ENCODE measurements at places on chromosomes 5 and 9.

GRCh38 chr5:131945551-131946168, at the start of gene MEIKIN:
MEIKIN (minus strand) TSS chr5:131945663; CDS start chr5:131945505, 158 bp downstream.
- DNase-seq: no peak

DNA sequence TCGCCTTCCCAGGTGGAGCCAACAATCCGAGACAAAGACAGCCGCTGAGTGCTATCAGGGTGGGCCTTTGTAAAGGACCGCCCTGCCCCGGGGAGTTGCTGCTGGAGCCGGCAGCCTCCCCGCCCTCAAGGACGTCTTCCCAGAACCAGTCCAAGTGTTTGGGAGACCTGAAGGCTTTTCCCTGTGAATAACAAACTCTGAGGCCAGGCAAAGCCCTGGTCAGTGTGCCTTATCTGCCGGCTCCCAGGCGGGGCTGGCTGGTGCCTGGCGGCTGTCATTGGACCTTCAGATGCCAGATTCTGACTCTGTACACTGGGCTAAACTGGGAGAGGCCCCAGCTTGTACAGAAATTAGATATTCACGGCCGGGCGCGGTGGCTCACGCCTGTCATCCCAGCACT, 2.1 kb downstream of the SLC9A3 start:
- DNase-seq: no peak

DNA sequence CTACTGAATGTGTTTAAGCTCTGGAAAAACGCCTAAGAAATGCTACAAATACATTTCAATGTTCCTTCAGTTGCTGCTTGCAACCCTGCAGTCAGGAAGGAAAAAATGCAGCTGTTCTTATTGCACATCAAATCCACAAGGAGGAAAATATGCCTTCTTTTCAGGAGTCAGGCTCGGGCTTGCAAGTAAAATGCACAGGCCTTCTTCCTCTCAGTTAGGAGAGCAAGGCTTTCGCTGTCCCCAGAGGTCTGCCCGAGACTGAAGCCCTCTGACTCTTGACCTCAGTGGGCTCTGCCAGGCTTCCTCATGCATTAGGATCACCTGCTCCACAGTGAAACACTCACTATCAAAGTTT, 899 bp upstream of the SHC3 start:
- DNase-seq: no peak

DNA sequence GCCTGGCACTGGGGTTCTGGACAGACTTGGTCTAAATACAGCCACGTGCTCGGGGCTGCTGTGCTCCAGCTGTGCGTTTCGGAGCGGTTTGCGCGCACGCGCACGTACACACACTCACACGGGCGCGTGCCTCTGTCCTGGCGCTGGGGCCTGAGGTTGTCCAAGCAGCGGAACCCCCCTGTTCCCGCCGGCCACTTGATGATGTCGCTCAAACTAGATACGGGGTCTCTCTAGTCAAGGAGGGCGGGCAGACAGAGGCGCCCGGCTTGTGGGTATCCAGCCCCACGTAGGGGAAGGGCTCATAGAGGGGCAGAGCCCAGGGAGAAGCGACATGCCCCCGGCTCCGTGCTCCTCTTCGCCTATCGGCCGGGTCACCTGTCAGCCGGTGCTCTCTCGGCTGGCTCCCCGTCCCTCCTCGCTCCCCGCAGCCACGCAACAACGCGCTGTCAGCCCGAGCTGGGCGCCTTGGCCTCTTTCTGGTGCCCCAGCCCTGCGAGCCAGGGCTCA, 8.9 kb downstream of the NR2F1-AS1 start:
- DNase-seq: no peak

GRCh38 chr5:175447571-175447970, 3.6 kb upstream of the DRD1 start:
- DNase-seq: no peak

GRCh38 chr5:78591138-78591612, 57.4 kb downstream of the LHFPL2 start:
- no peak for DNase-seq

DNA sequence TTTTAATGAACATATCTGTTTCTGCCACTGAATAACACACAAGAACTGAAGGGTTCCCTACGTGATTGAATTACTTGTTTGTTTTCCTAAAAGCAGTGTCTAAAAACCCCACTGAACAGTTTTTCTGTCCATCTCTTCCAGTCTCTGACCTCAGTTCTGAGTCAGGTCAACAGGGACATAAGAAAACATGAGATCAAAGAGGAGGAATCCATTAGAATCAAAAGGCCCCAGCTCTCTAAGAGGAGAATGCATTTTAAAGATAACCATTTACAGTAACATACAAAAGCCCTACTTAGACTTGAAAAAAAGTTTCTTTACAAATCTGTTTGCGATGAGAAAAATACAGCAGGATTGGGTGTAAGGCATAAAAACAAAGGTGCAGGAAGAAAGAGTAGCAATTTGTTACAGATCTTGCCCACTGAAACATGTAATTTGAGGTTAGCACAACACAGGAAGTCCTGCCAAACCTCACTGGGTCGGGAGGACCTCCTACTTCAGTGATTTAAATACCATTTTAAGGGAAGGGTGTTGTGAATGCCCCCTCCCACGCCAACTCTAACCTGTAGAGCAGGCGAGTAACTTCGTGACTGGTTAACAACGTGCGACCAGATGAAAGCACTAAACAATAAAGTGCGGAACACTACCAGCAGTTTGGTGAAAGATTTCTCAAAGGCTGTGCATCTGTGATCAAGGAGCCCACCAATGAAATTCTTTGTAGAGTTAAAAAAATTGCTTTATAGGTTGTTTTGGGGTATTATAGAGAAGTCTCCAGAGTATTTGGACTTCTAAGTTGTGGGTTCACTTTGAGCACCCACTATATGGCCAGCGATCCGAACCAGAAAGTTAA, 1.3 kb downstream of the QSOX2 start:
- DNase-seq: no peak

DNA sequence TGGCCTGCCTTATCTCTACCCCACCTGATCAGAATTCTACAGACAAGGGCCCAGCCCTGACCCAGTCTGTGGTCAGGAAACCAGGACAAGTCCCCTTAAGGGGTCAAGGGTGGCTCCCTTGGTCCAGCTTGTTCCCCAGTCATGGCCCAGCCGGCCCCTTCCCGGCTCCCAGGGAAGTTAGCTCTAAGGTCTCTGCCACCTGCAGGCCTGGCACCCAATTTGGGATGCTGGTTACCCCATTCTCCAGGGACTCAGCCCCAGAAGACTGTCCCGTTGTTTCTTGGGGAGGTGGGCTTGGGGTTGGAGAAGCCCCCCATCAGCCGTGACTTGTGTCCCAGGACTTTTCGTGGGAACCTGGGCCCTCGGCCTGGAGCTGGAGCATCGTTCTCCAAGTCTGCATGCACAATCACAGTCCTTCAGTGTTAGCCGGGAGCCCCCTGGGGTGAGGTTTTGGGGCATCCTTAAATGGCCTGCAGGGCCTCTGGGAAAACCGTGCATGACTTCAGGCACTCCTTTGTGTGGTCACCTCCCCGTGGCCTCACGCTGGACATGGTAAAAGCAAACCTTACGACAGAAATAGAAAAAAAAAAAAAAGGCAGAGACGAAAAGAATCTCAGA, 150.8 kb upstream of the PHYKPL start:
- no peak for DNase-seq

GRCh38 chr9:26850995-26851394, 41.6 kb downstream of the CAAP1 start:
- no peak for DNase-seq

DNA sequence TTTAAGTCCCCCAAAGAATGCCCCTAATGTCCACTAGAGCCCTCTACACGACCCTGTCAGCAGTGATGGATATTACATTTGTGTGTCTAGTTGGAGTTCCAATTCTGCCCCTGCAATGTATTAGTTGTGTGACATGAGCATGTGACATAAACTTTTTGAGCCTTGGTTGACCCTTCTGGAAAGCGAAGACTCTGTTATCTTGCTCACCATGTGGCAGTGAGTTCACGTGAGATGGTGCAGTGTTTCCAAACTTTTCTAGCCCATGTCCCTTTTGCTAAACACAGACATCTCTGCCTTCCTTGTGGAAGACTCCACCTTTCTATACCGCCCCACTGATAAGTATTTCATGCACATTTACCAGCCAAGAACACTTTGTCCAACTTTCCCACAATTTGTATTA, 87.0 kb upstream of the BOD1 start:
- no peak for DNase-seq

GRCh38 chr5:144731786-144732185, 561.1 kb downstream of the KCTD16 start:
- DNase-seq: no peak

DNA sequence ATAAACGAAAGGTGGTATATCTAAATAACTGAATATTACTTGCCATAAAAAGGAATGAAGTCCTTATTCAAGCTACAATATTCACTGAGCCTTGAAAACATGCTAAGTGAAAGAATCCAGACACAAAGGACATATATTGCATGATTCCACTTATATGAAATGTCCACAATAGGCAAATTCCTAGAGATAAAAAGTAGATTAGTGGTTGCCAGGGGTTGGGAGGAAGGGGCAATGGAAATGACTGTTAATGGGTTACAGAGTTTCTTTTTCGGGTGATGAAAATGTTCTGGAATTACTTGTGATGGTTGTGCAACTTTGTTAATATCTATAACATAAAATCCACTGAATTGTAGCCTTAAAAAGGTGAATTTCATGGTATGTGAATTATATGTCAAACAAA, 227.1 kb upstream of the TRIM32 start:
- no peak for DNase-seq

DNA sequence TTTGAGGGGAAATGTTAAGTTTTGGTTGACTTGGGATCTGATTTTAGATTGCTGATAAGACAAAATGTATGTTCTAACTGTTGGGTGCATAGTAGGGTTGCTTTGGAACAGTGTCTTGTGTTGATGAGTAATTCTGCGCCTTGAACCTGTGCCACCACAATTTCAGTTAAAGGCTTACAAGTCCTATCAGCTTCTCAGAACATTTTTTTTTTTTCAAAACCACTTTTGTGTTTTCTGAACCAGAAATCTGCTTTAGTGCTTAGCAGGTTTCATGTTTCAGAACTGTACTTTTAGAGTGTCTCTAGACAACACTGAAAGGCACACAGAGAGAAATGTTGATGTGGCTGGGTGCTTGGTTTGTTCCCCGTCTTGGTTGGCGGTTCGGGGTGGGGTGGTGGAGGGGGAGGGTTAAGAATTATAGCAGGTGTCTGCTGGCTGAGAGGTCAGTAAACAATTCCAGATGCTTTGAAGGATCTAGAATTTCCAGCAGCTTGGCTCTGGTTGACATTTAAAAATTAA, 84.6 kb downstream of the ANKRD55 start:
- no peak for DNase-seq

DNA sequence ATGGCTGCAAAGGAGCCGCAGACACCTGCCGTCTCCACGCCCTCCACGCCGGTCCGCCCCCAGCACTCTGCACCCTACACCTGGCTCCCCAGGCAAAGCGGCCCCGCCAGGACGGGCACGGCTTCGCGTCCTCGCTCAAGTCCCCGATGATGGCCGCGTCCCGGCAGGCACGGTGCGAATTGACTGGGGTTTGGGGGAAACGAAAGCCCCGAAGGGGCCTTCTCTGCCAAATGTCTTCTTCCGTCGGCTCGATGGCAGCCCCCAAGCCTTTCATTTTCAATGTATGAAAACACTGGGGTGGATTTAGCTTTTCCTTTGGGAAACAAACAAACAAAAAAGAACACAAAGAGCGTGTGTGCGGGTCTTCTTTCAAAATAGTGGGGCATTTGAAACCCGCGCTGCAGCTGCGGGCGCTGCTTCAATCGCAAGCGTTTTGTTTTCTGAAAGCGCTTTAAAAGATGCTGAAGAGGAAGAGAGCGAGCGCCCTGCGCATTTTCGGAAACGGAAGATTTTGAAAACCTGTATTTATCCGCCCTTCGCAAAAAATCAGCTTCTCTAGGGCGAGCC, 160.0 kb downstream of the RMI1 start:
- DNase-seq: no peak

DNA sequence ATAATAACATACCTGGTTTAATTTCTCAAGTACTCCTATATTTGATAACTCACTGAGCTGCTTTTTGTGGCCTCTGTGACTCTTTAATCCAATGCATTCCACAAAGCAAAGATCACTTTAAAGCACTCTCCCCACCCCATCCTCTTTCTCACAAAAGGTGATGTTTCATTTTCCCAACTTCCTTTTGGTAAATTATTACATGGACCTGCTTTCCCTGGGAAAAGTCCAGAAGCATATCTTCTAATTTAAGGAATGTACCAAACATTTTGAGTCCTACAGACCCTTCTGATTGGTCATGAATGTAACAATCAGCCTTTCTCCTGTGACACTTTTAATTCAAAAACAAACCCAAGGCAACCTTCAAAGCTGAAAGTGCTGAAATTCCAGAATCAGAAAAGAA, 71.1 kb downstream of the MLLT3 start:
- no peak for DNase-seq

GRCh38 chr5:132260051-132260450, 2.6 kb downstream of the PDLIM4 start:
- DNase-seq: no peak

- no peak for DNase-seq
Measured at GRCh38 chr5:133728475-133728874, 116.1 kb upstream of the FSTL4 start.

GRCh38 chr5:80960531-80961375, 590 bp downstream of the RASGRF2 start:
- DNase-seq: no peak

GRCh38 chr5:67190861-67191260, 5.7 kb downstream of the CD180 start:
- DNase-seq: no peak

DNA sequence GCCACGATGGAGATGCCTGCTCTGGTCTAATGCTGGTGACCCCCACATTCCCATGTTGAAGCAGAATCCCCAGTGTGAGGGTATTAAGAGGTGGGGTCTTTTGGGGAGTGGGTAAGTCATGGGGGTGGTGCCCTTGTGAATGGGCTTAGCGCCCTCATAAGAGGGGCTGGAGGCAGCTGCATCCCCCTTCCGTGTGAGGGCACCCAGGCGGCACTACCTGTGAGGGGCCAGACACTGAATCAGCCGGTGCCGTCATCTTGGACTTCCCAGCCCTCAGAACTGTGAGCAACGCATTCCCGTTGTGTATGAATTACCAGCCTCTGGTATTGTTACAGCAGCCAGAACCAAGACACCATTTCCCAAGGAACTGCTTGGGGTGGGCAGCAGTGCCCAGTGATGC, 27.0 kb upstream of the RNF130 start:
- DNase-seq: no peak

- no peak for DNase-seq
Measured at GRCh38 chr9:4725706-4726442, 15.1 kb downstream of the AK3 start.

DNA sequence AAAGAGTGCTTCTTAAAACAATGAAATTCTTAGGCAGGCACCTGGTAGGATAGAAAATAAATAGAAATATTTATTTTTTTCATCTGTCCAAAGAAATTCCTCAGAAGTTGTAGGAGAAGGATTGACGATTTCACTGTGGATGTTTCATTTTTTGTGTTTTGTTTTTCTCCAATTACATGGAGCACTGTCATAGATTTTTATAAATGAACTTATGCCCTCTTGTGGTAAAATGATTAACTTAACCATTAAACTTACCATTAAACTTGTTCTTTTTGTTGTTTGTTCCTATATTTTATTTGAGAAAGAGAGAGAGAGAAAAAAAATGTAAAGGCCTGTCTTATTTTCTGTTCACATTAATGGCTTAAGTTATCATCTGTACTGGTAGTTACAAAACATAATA, 339.2 kb downstream of the PRR16 start:
- DNase-seq: no peak
